ENCODE measurements at places on chromosomes 12 and 14. TPM values are rescaled to one million over a fixed set of nuclear protein-coding genes. Genes with fewer than 3 reads are reported as not detected.

- H3K27me3 ChIP-seq, result no peaks in the 10 kb centered on the region
- H3K4me1 ChIP-seq, result no peaks in the 10 kb centered on the region
- no peak overlapping the region for H3K4me3 ChIP-seq
- no peak for DNase-seq
- H3K36me3 ChIP-seq, result no peaks in the 10 kb centered on the region
- no peak overlapping the region for H3K27ac ChIP-seq
Observed at GRCh38 chr12:83931451-83931850, 981.1 kb downstream of the SLC6A15 start.

GRCh38 chr14:47710581-47710980 lies 35.2 kb upstream of the MDGA2 start:
- no peaks in the 10 kb centered on the region for H3K4me1 ChIP-seq
- no peaks in the 10 kb centered on the region for H3K36me3 ChIP-seq
- DNase-seq, result no peak
- H3K27me3 ChIP-seq, result no peaks in the 10 kb centered on the region

DNA sequence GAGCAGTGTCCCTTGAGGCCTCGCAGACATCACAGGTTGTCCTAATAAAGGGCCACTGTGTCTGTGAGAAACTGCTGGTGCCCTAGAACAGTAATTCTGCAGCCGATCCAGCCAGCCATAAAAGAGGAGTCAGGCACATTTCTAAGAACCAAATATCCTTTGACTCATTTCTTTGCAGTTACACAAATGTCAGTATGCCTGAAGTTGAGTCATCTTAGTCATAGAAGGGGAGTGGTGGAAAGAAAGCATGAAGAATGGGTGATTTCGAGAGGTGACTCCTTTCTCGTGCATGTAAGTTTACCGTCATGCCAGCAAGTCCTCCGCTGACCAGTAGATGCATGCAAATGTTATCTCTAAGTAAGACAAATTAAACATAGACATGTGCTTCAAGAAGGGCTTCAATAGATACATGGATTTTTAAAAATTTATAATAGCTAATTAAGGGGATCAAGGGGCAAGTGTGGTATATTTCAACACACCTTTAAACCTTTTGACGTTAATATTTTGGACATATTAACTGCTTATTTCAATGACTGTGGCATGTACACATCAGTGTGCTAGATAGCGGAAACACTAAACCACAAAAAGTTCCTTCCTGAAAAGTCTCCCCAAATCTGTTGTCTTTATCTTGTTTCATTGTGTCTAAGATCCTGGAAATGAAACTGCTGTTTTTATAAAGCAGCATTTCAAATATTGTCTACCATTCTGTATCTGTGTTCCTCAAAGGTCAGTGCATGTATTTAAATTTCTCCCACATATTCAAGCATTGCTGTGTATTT lies 497.4 kb downstream of the NPAS3 start:
- H3K27ac ChIP-seq, result no peak overlapping the region
- DNase-seq, result no peak
- H3K36me3 ChIP-seq, result no peaks in the 10 kb centered on the region
- H3K4me3 ChIP-seq, result no peak overlapping the region
- H3K27me3 ChIP-seq, result no peaks in the 10 kb centered on the region

DNA sequence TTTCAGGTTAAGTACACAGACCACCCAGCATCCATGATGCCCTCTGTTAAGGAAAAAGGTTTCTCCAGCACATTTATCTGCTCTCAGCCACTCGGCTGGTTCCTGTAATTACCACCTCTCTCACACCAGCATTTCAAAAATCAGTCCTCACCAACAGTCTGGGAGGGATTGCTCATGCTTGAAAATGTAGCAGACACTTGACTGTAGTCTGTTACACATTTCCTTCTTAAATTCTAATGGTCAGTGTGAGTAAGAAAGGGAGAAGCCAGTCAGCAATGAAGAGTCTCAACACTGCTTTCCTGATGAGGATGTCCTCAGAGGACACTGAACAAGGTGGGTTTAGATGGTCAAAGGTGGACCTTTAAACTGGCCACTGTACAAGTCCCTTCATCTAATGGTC lies 6.0 kb downstream of the ZBTB39 start:
- peaks cover 22% of the 10 kb centered on the region for H3K36me3 ChIP-seq
- H3K27me3 ChIP-seq, result no peaks in the 10 kb centered on the region
- peaks cover 47% of the 10 kb centered on the region for H3K4me1 ChIP-seq
- H3K4me3 ChIP-seq, result no peak overlapping the region
- H3K27ac ChIP-seq, result no peak overlapping the region

DNA sequence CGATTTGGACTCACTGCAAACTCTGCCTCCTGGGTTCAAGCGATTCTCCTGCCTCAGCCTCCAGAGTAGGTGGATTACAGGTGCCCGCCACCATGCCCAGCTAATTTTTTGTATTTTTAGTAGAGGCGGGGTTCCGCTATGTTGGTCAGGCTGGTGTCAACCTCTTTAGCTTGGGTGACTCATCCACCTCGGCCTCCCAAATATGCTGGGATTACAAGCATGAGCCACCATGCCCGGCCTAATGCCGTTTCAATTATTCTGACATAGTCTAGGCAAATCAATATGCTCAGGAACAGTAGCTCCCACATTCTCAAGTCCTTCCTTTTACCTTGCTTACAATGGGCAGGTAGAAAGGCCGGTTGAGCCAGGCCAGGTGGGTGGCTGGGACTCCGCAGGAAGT lies 82.0 kb upstream of the EEA1 start:
- no peaks in the 10 kb centered on the region for H3K36me3 ChIP-seq
- DNase-seq, result no peak
- H3K4me3 ChIP-seq, result no peak overlapping the region
- peaks cover 8% of the 10 kb centered on the region for H3K4me1 ChIP-seq
- no peak overlapping the region for H3K27ac ChIP-seq
- no peaks in the 10 kb centered on the region for H3K27me3 ChIP-seq

- H3K27me3 ChIP-seq, result no peaks in the 10 kb centered on the region
- no peak overlapping the region for H3K27ac ChIP-seq
- DNase-seq, result no peak
- H3K36me3 ChIP-seq, result no peaks in the 10 kb centered on the region
- no peak overlapping the region for H3K4me3 ChIP-seq
Observed at GRCh38 chr12:58887068-58887467, 33.2 kb downstream of the LRIG3 start.

DNA sequence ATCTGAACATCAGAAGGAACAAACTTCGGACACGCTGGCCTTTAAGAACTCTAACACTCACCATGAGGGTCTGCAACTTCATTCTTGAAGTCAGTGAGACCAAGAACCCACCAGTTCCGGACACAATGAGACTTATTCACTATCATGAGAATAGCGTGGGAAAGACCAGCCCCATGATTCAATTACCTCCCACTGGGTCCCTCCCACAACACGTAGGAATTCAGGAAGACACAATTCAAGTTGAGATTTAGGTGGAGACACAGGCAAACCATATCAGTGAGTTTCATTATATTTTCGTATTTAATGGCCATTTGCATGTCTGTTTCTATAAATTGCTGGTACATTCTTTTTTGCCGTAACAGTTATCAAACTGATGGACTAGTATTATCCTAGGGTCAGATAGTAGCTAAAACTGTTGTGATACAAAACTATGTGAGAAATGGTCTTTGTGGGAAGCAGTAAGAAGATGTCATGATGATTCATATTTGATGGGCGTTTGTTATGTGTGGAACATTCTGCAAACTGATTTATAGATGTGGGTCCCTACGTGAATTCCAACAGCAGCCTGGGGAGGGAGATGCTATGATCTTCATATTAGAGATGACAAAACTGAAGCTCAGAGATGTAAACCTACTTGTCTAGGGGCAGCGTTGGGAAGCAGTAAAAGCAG lies 282.4 kb upstream of the TMEM132C start:
- H3K4me3 ChIP-seq, result no peak overlapping the region
- no peaks in the 10 kb centered on the region for H3K36me3 ChIP-seq
- no peaks in the 10 kb centered on the region for H3K27me3 ChIP-seq
- H3K4me1 ChIP-seq, result no peaks in the 10 kb centered on the region

- peaks cover 1% of the 10 kb centered on the region for H3K36me3 ChIP-seq
- H3K4me3 ChIP-seq, result no peak overlapping the region
- no peaks in the 10 kb centered on the region for H3K27me3 ChIP-seq
- peaks cover 26% of the 10 kb centered on the region for H3K4me1 ChIP-seq
- H3K27ac ChIP-seq, result no peak overlapping the region
Observed at GRCh38 chr12:104603545-104603973, 146.8 kb downstream of the CHST11 start.

The VAMP1 gene
- 34.8 TPM for total RNA-seq

The HCAR3 gene
- total RNA-seq, result not detected

The CFAP251 gene
- 1.3 TPM for total RNA-seq

The OSBPL8 gene
- 85.7 TPM for total RNA-seq

The CMKLR1 gene
- total RNA-seq, result not detected

The GPR137C gene
- total RNA-seq, result 0.27 TPM

Data from activated naive CD8-positive, alpha-beta T cell treated with anti-CD3 and anti-CD28 coated beads for 36 hours (primary cell).